ENCODE measurements at places on chromosomes 6 and 20. TPM values are rescaled to one million over a fixed set of nuclear protein-coding genes. Genes with fewer than 3 reads are reported as not detected.

DNA sequence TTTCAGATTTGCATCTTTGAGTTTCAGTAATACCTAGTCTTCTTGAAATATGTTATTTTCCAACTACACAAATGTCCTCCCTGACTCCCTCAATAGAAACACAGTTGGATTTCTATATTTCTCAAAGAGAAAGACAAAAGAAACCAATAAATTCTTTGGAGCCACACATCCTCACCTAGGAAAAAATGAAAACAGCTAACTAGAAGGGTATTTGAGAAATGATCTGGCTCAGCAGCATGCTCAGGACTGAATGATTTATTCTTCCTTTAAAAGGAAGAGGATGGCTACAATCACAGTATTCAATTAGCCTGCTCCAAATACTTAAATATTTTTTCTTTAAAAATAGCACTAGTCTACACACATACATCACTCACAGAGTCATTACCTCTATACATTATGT is 196.4 kb upstream of the TENT5A start:
- H3K27ac ChIP-seq: no peak overlapping the region
- no peak for DNase-seq
- no peak overlapping the region for H3K4me3 ChIP-seq

DNA sequence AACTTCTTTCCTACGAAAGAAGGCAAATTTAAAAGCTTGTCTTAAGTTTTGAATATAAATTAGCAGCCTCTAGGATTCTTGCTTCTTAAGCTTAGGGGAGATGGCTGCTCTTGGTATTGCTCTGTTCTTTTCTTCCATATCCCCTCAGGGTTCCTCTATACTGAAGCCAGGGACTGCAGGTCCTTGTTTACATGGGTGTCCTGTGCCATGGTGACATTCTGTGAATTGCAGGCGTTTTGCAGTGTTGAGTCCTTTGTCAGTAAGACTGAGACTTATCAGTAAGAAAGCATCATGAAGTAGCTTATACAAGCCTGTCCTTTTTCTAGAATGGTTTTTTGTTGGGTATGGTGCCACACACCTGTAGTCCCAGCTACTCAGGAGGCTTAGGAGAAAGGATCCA is 147.8 kb downstream of the ARID1B start:
- no peak overlapping the region for H3K4me3 ChIP-seq
- H3K36me3 ChIP-seq: no peaks in the 10 kb centered on the region
- no peak for DNase-seq
- H3K27ac ChIP-seq: no peak overlapping the region

GRCh38 chr6:151027295-151027747 is 161.8 kb downstream of the MTHFD1L start:
- DNase-seq: no peak
- H3K27ac ChIP-seq: no peak overlapping the region
- no peak overlapping the region for H3K4me3 ChIP-seq
- H3K27me3 ChIP-seq: no peaks in the 10 kb centered on the region

Gene XRN2
- total RNA-seq: 61.2 TPM

- H3K27me3 ChIP-seq: no peaks in the 10 kb centered on the region
- H3K4me3 ChIP-seq: no peak overlapping the region
Measured at GRCh38 chr6:626236-626635, 30.7 kb downstream of the HUS1B start.

GRCh38 chr6:30061858-30062458 is 893 bp downstream of the POLR1H start:
- peak overlapping the region; percentile 74 for H3K4me3 ChIP-seq
- H3K4me1 ChIP-seq: peaks cover 24% of the 10 kb centered on the region
- no peaks in the 10 kb centered on the region for H3K27me3 ChIP-seq
- DNase-seq: no peak
- H3K27ac ChIP-seq: peak overlapping the region; percentile 89

- no peaks in the 10 kb centered on the region for H3K4me1 ChIP-seq
- H3K27me3 ChIP-seq: no peaks in the 10 kb centered on the region
- H3K27ac ChIP-seq: no peak overlapping the region
Measured at GRCh38 chr6:77036400-77036799, 426.9 kb downstream of the HTR1B start.

Gene OR2B3
- not detected for total RNA-seq

GRCh38 chr20:35595456-35595855 is 20.2 kb upstream of the SPAG4 start:
- peaks cover 15% of the 10 kb centered on the region for H3K4me1 ChIP-seq
- no peak overlapping the region for H3K27ac ChIP-seq
- H3K27me3 ChIP-seq: peaks cover under 1% of the 10 kb centered on the region
- no peaks in the 10 kb centered on the region for H3K36me3 ChIP-seq

- H3K4me1 ChIP-seq: peaks cover 13% of the 10 kb centered on the region
- no peaks in the 10 kb centered on the region for H3K36me3 ChIP-seq
- H3K27ac ChIP-seq: peak overlapping the region; percentile 74
- H3K4me3 ChIP-seq: no peak overlapping the region
- no peaks in the 10 kb centered on the region for H3K27me3 ChIP-seq
- DNase-seq: no peak
Measured at GRCh38 chr6:168527451-168528210, 86.6 kb downstream of the SMOC2 start.

GRCh38 chr6:2669067-2669700 is 81.5 kb downstream of the MYLK4 start:
- DNase-seq: no peak
- no peak overlapping the region for H3K4me3 ChIP-seq
- no peaks in the 10 kb centered on the region for H3K27me3 ChIP-seq
- H3K27ac ChIP-seq: no peak overlapping the region

All from esophagus squamous epithelium (tissue), 5 donors.